ENCODE measurements at places on chromosomes 13 and 19.

- DNase-seq, result no peak
These were observed 8.1 kb downstream of the ZNF460 start for GRCh38 chr19:57288373-57288772.

- DNase-seq, result no peak
These were observed 11.0 kb downstream of the SIGLEC11 start for GRCh38 chr19:49949742-49950589.

DNA sequence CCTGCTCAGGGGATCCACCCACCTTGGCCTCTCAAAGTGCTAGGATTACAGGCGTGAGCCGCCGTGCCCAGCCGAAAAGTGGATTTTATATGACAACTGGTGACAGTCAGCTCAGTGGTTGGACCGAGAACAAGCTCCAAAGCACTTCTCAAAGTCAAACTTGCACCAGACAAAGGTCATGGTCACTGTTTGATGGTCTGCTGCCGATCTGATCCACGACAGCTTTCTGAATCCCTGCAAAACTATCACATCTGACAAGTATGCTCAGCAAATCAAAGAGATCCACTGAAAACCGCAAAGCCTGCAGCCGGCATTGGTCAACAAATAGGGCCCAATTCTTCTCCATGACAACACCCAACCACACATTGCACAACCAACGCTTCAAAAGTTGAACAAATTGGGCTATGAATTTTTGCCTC, 21.6 kb upstream of the NAA16 start:
- no peak for DNase-seq

GRCh38 chr13:110317496-110318195, 10.6 kb downstream of the COL4A2 start:
- no peak for DNase-seq

DNA sequence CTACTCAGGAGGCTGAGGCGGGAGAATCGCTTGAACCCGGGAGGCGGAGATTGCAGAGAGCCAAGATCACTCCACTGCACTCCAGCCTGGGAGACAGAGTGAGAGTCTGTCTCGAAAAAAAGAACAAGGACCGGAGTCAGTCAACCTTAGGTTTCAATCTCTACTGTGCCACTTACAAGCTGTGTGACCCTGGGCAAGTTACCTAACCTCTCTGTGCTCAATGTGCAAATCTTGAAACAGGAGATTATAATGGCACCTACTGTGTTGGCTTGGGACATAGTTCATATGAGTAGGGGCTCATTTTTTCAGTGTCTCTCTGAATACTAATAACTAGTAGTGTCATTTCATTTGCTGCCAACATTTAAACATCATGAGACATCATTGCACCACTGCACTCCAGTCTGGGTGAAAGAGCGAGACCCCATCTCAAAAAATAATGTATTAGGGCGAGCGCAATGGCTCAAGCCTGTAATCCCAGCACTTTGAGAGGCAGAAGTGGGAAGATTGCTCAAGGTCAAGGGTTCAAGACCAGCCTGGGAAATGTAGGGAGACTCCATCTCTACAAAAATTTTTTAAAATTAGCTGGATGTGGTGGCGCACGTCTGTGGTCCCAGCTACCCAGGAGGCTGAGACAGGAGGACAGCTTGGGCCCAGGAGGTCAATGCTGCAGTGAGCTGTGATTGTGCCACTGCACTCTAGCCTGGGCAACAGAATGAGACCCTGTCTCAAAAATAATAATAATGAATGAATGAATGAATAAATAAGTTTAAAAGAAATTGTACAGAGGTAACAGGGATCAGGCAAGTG, 5.5 kb downstream of the C3 start:
- no peak for DNase-seq

GRCh38 chr13:74145249-74145975, 11.2 kb upstream of the KLF12 start:
- no peak for DNase-seq

- DNase-seq, result peak; percentile 29
These were observed 439 bp downstream of the DZIP1 start for GRCh38 chr13:95643936-95644598.

DNA sequence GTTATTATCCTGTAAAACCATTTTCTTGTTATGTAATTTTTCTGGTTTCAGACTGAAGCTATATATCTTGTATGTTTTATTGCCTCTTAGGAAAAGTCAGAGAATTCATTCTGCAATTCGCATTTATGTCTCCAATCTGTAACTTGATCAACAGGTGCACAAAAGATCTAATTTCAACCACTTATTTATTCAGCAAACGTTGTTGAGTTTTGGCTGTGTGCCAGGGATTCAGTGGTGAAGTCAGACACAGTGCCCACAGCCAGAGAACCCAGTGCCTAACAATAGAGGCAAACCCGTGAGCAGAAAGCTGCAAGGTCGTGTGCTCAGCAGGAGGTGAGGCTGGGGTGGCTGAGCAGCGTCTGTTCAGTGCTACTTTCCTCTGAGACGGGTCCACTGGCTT, 119.5 kb upstream of the MCF2L start:
- no peak for DNase-seq

- no peak for DNase-seq
These were observed 122.5 kb upstream of the MCF2L start for GRCh38 chr13:112846411-112847115.

- DNase-seq, result no peak
These were observed 109.3 kb upstream of the MLNR start for GRCh38 chr13:49110913-49111170.

- DNase-seq, result no peak
These were observed 10.6 kb downstream of the TFDP1 start for GRCh38 chr13:113595131-113595530.

DNA sequence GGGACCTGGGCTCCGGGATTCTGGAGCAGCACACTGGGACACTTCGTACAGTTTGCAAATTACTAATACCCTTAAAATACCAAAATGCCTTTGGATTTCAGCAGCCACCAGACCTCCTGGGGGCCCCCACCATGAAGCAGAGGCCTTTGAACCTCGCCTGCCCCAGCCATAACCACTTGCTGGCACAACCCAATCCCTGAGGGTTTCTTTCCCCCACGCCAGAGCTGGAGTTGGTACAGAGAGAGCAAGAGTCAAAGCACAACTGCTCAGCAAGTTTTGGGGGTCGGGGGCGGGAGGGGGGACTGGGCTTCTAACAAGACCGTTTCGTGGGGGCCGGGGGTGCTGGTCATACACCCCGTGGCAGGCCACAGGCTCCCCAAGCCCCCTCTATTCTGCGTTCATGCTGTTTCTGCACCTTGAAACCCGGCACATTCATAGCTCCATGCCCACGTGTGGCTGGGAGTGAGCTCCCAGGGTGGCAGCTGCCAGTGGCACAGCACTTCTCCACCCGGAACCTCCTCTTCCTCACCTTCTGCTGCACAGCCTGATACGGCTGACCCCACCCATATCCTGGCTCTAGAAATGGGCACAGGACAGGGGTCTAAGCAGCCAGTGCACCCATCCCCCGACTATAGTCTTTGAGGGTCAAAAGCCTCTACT, 17.1 kb downstream of the PLEKHF1 start:
- no peak for DNase-seq

GRCh38 chr19:49456326-49456725, 3.3 kb downstream of the ALDH16A1 start:
- DNase-seq, result no peak

GRCh38 chr19:15424121-15424520, 5.3 kb upstream of the AKAP8L start:
- no peak for DNase-seq

GRCh38 chr13:34816908-34817665, 125.0 kb upstream of the NBEA start:
- DNase-seq, result no peak

GRCh38 chr13:73730014-73730413, 404.2 kb downstream of the KLF12 start:
- DNase-seq, result no peak
